ENCODE measurements at places on chromosomes 11 and 22.

DNA sequence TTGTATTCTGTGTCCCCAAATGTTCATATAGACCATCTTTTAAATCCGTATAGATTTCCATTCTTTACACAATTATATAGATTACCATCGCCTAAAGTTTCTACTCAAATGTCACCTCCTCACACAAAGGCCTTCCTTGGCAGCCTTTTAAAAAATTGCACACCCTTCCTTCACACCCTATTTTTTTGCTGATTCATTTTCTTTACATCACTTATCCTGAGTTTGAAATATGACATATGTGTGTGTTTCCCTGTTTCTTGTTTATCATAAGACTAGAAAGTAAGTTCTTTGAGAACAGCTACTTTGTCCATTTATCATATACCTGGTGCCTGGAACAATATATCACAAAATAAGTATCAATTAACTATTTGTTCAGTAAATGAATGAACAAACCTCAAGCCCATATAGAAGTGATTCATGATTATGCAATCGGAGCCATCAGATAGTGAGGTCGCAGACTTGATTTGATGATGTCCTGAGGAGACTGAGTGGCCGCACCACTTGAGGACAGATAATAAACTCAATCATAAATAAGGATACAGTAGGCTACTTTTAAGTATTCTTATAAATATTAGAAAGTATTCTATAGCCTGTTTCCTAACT is 327.4 kb upstream of the ZC3H12C start:
- no peak for DNase-seq

DNA sequence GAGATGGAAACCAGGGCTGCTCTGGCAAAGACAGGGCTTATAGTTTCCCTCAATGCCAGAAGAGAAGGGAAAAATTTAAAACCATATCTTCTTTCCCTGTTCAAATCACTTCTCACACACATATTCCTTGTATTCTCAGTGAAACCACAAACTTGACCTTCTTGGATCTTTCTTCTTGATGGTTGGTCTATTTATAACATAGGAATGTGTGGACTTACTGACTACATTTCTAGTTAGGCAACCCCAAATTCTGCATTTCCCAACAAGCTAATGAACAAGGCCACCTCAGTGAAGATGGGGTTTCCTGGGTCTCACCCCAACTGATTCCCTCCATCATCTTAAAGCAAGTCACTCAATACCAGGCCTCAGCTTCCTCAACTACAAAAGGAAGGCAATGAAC is 3.8 kb upstream of the QSER1 start:
- no peak for DNase-seq

DNA sequence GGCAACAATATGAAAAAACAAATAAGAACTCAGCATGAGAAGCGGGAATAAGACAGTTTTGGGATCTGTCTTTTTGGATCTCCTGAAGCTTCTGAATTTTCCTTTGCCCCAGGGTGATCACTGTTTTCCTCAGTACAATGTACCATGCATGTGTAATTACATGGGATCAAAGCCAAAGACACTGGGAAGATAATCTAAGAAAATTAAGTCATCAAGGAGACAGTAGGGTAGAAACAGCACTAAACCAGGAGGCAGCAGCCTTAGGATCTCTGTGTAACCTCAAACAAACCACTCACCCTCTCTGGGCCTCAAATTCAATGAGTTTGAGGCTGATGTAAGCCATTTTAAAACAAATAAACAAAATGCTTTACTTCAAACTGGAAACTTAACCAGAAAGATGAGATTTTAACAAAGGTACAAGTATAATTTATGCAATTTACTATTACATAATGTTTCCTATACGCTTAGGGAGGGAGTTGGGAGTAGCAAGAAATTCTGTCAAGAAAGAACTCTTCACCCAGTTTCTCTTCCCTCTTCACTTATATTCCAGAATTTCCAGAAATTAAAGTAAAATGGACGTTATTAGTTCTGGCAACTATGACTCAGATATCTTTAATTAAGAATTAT is 77.0 kb downstream of the RAB30 start:
- DNase-seq, result no peak

DNA sequence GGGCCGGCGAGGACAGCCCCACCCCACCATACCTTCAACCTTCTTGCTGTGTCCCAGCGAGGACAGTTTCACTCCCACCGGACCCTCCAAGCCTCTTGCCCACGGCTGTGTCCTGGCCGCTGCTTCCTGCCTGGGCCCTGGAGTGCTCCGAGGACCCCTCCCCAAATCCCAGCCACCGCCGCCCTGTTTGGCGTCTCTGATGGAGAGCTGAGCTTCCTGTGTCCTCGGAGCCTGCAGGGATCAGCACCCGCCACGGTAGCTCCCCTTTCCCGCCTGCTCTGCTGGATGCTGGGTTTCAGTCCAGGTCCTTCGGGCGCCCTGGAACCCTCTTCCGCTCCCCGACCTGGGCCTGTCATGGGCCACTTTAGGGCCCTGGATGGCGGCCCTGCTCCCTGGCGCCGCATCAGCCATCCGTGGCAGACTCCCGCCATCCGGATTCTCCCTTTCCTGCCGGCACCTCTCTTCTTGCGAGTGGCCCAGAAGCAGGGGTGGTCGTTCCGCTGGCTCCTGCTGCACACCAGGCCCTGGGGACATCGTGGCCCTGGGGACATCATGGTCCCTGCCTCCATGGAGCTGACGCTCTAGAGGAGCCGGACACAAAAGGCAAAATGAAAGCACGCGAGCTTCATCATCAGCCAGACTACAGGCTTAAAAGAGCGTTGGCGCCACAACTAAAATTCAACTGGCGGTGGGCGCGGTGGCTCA is 34.3 kb upstream of the GAL start:
- DNase-seq, result no peak

DNA sequence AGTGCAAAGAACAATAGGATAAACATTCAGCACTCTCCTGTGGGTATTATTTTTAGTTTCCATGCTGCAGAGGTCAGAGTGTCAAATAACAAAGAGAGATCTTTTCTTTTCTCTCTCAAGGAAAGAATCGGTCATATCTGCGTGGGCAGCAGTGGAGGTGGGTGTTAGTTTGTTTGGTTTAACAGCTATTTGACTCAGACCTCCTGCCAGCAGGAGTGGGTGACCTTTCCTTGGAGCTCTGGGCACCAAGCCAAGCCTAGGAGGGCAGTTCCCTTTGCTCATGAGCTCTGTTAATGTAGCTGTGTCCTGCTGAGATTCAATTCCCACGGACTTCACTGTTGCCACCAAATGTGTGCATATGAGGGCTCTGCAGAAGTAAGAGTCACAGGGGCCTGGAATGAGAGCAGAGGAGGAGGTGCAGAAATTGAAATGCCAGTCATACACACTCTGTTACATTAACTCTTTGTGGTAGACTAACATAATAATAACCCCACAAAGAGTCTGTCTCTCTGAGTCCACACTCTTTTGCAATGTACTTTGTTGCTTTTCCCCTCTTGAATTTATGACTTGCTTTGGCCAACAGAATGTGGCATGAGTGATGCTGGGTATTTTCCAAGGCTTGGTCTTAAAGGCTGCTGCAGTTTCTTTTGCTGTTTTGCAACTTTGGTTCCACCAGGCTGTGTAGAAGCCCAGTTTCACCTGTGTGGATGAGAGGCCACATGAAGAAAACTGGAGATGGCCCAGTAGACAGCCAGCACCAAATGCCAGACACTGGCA is 76.0 kb upstream of the GRK3 start:
- DNase-seq, result peak; percentile 56

- DNase-seq, result no peak
These were observed at the start of gene ARHGAP32 for GRCh38 chr11:129192150-129192549. ARHGAP32 (minus strand) TSS chr11:129192325; CDS start chr11:129192198, 127 bp downstream.

- DNase-seq, result no peak
These were observed at the start of gene APOBEC3H for GRCh38 chr22:39097098-39098020. APOBEC3H (plus strand) TSS chr22:39097244; CDS start chr22:39100279, 3,035 bp downstream.

DNA sequence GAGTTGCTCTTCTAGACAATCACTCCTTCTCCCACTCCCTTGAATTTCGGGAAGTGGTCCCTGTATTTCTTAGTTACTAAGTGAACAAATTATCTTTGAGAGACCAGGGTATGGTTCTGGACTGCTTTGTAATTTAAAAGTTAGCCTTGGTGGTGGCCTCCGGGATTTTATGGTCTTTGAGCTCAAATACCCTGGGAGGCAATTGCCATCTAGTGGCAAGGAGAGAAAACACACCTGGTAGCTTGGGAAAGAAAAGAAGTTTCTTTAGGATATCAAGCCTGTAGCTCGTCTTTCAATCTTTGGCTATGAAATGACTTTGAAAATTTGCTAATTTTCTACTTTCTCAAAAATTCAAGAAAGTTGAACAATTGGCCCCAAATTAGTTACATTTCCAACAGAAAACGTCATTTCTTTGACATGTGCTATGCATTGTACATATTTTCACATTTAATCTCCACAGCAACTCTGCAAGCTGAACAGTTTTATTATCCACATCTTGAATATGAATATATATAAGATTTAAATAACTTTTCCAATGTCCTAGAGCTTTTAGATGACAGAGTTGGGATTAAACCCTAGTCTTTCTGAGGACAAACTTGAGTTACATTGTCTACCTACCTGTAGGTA is 39.1 kb downstream of the MMP27 start:
- DNase-seq, result peak; percentile 12

- DNase-seq, result no peak
These were observed 10.2 kb upstream of the ARHGAP42 start for GRCh38 chr11:100676901-100677300.

- DNase-seq, result no peak
These were observed 6.6 kb upstream of the SSTR3 start for GRCh38 chr22:37218771-37219411.

GRCh38 chr11:84106541-84106940 is 820.4 kb upstream of the CCDC90B start:
- no peak for DNase-seq

DNA sequence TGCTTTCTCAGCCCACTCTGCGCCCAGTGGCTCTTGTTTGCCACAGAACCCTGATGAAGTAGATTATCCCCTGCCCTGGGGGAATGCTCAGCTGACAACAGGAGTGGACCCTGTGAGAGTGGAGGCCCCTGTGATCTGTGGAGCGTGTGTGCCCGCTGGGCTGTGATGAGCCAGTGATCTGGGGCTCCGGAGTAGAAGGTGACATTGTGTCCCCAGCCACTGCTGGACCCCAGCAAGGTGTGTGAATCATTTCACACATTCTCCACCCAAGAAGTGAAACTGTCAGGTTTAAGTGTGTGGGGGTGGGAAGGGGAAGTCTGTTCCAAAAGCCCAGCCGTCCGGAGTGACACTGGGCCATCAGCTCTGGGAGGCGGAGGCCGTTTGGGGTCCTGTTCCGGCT is 33.1 kb upstream of the GRAMD4 start:
- DNase-seq, result no peak

GRCh38 chr22:35578836-35579575 is 38.1 kb downstream of the MB start:
- no peak for DNase-seq

- DNase-seq, result no peak
These were observed 335.3 kb upstream of the SYN3 start for GRCh38 chr22:33393432-33393831.

- DNase-seq, result no peak
These were observed 93.2 kb downstream of the LDLRAD3 start for GRCh38 chr11:36037031-36037430.

DNA sequence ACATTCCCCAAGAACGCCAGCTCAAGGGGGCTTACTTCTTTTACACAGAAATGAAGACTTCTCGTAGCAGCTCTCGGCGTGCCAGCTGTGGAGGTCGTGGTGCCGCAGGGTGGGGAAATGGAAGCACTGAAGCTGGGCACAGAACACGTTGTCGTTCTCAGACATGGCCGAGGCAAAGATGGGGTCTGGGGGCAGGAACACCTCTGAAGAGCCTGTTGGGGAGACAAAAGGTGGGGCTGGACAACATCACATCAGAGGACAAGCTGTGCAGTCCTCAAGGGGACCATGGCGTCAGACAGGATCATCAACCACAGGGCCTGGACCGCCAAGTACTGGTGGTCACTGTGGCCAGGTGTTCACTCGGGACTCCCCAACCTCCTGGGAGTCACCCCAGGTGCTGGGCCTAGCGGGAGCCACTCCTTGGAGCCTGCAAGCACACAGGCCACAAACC is 65.2 kb downstream of the DGCR2 start:
- DNase-seq, result no peak

GRCh38 chr22:31099386-31099785 is 8.0 kb downstream of the SELENOM start:
- no peak for DNase-seq

- no peak for DNase-seq
These were observed 49.1 kb downstream of the KIRREL3 start for GRCh38 chr11:126951465-126951864.

GRCh38 chr11:93251922-93252321 is 54.1 kb upstream of the SLC36A4 start:
- DNase-seq, result no peak

GRCh38 chr11:113567867-113568544 is 92.8 kb upstream of the DRD2 start:
- DNase-seq, result no peak

DNA sequence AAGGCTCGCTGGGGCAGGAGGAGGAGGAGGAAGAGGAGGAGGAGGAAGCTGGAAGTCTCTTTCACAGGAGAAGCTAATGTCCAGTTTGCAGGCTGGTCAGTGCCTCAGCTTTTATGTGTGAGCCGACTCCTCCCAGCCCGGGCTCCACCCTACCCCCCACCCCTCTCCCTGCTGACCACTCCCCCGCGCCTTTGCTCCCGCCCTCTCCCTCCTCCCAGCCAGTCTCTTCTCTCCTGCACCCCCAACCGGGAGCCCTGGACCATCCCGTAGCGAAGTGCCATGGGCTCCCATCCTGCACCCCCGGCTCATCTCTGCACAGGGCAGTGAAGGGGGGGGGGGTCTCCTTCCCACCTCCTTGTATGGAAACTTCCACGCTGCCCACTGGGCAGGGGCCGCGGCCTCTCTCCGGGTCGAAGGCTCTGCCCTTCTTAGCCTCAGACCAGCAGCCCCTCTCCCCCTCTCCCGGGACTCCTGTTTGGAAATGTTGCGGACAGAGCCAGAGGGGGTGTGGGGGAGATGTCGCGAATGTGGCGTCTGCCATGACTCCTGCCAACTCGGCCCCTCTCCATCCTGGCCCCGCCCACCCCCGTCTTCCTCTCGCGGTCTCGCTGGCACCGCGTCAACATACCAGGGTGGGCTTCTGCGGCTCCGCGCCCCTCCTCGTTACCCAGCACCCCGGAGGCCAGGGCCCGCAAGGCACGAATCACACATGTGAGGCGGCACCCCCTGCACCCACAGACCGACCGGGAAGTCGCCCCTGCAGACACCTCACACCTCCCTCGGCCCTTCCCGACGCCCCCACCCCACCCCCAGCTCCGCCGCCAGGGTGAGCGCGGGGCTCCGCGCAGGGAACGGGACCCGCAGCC is 1.8 kb downstream of the IGF2 start:
- no peak for DNase-seq

- DNase-seq, result no peak
These were observed 34.9 kb downstream of the P4HA3 start for GRCh38 chr11:74276581-74276980.

Data from right renal cortex interstitium (tissue), 3 donors.